ENCODE measurements at places on chromosomes 7 and 10. TPM values are rescaled to one million over a fixed set of nuclear protein-coding genes. Genes with fewer than 3 reads are reported as not detected.

The ASZ1 gene
- not detected for total RNA-seq

The FZD1 gene
- total RNA-seq: 9.2 TPM

The HYAL4 gene
- total RNA-seq: not detected

The IL6 gene
- 6.7 TPM for total RNA-seq

The IRF5 gene
- total RNA-seq: not detected

The PNLIPRP3 gene
- total RNA-seq: not detected

The ZNF775 gene
- 3.3 TPM for total RNA-seq

The GPNMB gene
- total RNA-seq: 172 TPM

The HOXA6 gene
- total RNA-seq: not detected

The PKD2L1 gene
- not detected for total RNA-seq

The CALCR gene
- not detected for total RNA-seq

The AKR1C1 gene
- total RNA-seq: 330 TPM

The LLCFC1 gene
- not detected for total RNA-seq

The SORBS1 gene
- 1.5 TPM for total RNA-seq

The CYP17A1 gene
- total RNA-seq: not detected

The PMPCB gene
- 52.2 TPM for total RNA-seq

The ITPRID1 gene
- not detected for total RNA-seq

The SEMA3E gene
- 0.06 TPM for total RNA-seq

The CYCS gene
- total RNA-seq: 37.5 TPM

The OPALIN gene
- not detected for total RNA-seq

The WDR37 gene
- 14.4 TPM for total RNA-seq

The MAP3K8 gene
- 25.1 TPM for total RNA-seq

The SH2D4B gene
- total RNA-seq: not detected

The IL2RA gene
- not detected for total RNA-seq

The TMEM176B gene
- total RNA-seq: 0.13 TPM

The TSPAN15 gene
- 4.2 TPM for total RNA-seq

The DNAJC30 gene
- total RNA-seq: 2.0 TPM

The CEP55 gene
- total RNA-seq: 32.0 TPM

The ST7 gene
- total RNA-seq: 18.2 TPM

The FAM25C gene
- not detected for total RNA-seq

The DPYSL4 gene
- total RNA-seq: 2.6 TPM

The HABP2 gene
- total RNA-seq: not detected

The GCK gene
- total RNA-seq: 0.25 TPM

The GIMAP2 gene
- total RNA-seq: 1.6 TPM

The ACSM6 gene
- total RNA-seq: not detected

The PDE6C gene
- not detected for total RNA-seq

The ZNF680 gene
- 9.0 TPM for total RNA-seq

The ZNF503 gene
- total RNA-seq: 10.8 TPM

The WAC gene
- 40.2 TPM for total RNA-seq

The AKR1C8 gene
- not detected for total RNA-seq

The TMEM196 gene
- not detected for total RNA-seq

The SFRP4 gene
- 35.0 TPM for total RNA-seq

The RET gene
- not detected for total RNA-seq
